ENCODE measurements at places on chromosomes 12 and 14.
A peak's percentile ranks its signal among the peaks of the same experiment; 100 is the strongest.

- no peak for DNase-seq
These were observed 3.5 kb upstream of the OSBPL8 start for GRCh38 chr12:76563061-76563460.

- peak; percentile 84 for DNase-seq
These were observed 194.2 kb downstream of the ADGRD1 start for GRCh38 chr12:131147894-131148293.

GRCh38 chr12:62919838-62920237, 15.1 kb downstream of the PPM1H start:
- DNase-seq = no peak

GRCh38 chr12:69966409-69966808, 141.4 kb downstream of the MYRFL start:
- no peak for DNase-seq

- DNase-seq = no peak
These were observed 15.7 kb downstream of the ARL6IP4 start for GRCh38 chr12:122996188-122996601.
